ENCODE measurements at places on chromosomes 12 and 14. TPM values are rescaled to one million over a fixed set of nuclear protein-coding genes. Genes with fewer than 3 reads are reported as not detected.
A peak's percentile ranks its signal among the peaks of the same experiment; 100 is the strongest.

GRCh38 chr14:54724676-54725325 is 157.9 kb downstream of the SAMD4A start:
- no peak for DNase-seq
- H3K36me3 ChIP-seq = peaks cover 6% of the 10 kb centered on the region
- peaks cover 38% of the 10 kb centered on the region for H3K27me3 ChIP-seq
- H3K27ac ChIP-seq = no peak overlapping the region
- H3K4me3 ChIP-seq = no peak overlapping the region
- H3K4me1 ChIP-seq = peaks cover 7% of the 10 kb centered on the region

GRCh38 chr12:19191089-19191488 is 61.6 kb downstream of the PLEKHA5 start:
- H3K27ac ChIP-seq = no peak overlapping the region
- H3K4me3 ChIP-seq = no peak overlapping the region
- H3K27me3 ChIP-seq = peaks cover 5% of the 10 kb centered on the region
- H3K36me3 ChIP-seq = peaks cover 5% of the 10 kb centered on the region
- H3K4me1 ChIP-seq = peaks cover 4% of the 10 kb centered on the region
- DNase-seq = no peak

- H3K4me3 ChIP-seq = no peak overlapping the region
- DNase-seq = no peak
- no peak overlapping the region for H3K27ac ChIP-seq
- H3K27me3 ChIP-seq = peaks cover 12% of the 10 kb centered on the region
These were observed 104.5 kb upstream of the MED13L start for GRCh38 chr12:116381744-116382685.

- H3K27me3 ChIP-seq = peaks cover 39% of the 10 kb centered on the region
- DNase-seq = peak; percentile 43
- peaks cover 5% of the 10 kb centered on the region for H3K4me1 ChIP-seq
- no peaks in the 10 kb centered on the region for H3K36me3 ChIP-seq
- H3K4me3 ChIP-seq = no peak overlapping the region
These were observed 15.1 kb upstream of the PLEK2 start for GRCh38 chr14:67426983-67427606.

- H3K27me3 ChIP-seq = no peaks in the 10 kb centered on the region
- no peaks in the 10 kb centered on the region for H3K4me1 ChIP-seq
- H3K36me3 ChIP-seq = peaks cover 2% of the 10 kb centered on the region
- peak overlapping the region; percentile 92 for H3K27ac ChIP-seq
- H3K4me3 ChIP-seq = no peak overlapping the region
These were observed 41.7 kb downstream of the TRAFD1 start for GRCh38 chr12:112167031-112167461.

DNA sequence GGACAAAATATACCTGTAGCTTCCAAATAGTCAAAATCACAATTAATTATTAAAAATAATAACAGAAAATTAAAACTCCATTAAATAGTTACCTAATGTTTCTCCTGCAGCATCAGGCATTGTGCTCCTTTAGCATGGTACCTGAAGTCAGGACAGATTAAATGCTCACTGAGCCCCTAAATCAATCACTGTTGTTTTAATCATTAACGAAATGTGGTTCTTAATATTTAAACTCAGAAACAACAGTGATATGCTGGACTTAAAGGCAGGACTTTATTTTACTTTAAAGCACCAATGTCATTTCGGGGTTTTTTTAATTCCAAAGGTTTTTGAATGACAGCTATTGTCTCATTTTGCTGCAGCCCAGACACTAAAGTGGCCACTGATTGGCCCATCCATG is 2.0 kb upstream of the BMP4 start:
- H3K36me3 ChIP-seq = peaks cover 4% of the 10 kb centered on the region
- DNase-seq = no peak
- H3K4me1 ChIP-seq = peaks cover 23% of the 10 kb centered on the region

- H3K27me3 ChIP-seq = peaks cover 22% of the 10 kb centered on the region
- peaks cover 2% of the 10 kb centered on the region for H3K4me1 ChIP-seq
- no peaks in the 10 kb centered on the region for H3K36me3 ChIP-seq
- no peak for DNase-seq
- H3K27ac ChIP-seq = no peak overlapping the region
- no peak overlapping the region for H3K4me3 ChIP-seq
These were observed 307.2 kb downstream of the ATP23 start for GRCh38 chr12:58248599-58248998.

DNA sequence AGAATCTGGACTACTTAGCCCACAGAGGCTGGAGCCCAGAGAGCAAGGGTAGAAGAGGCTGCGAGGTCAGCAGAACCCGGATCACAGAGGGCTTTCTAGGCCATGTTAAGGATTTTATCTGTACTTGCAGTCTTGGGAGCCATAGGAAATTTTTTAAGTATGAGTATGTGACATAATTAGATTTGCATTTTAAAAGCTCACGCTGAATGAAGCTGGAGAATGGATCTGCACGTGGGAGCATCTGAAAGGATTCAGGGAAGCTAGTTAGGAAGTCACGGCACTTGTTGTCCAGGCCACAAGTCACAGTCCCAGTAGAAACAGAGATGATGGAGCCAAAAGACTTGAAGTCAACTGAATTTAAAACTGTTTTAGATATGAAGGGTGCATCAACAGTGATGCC is 14.1 kb downstream of the CORO1C start:
- no peak overlapping the region for H3K4me3 ChIP-seq
- DNase-seq = no peak
- H3K4me1 ChIP-seq = peaks cover 16% of the 10 kb centered on the region
- H3K36me3 ChIP-seq = peaks cover 2% of the 10 kb centered on the region
- H3K27me3 ChIP-seq = no peaks in the 10 kb centered on the region

DNA sequence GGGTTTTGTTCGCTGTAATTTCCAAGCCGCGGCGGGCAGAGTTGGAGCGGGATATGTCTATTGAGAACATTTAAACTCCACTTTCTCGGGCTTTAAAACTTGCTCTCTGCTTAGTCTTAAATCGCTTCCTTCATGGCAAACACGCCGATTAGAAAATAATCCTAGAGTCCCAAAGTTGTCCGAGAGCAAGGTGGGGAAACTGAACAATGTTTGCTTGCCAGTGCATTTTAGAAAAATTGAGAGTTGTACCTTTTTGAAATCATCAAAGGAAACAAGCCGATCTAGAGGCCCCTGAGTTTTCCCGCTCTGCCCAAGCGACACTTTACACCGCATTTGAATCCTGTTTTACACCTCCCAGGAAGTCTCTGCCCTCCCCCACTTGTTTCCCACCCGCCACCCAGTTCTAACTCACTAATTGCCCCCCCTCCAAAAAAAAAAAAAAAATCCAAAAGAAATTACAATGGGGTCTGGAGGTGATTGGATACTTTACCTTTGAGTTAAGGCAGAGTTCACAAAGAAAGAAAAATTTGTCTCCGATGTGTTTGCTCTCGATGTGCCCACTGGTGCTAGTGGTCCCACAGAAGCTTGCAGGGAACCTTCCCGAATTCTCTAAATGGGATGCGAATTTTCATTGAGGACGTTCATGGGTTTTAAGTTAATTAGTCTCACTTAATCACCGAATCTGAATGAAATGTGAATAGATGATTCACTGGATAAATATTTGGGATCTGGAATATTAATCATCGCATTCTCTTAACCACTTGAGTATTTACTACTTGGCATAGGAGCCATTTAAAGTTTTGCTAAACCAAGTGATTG is 2.3 kb downstream of the HMGA2 start:
- peaks cover 7% of the 10 kb centered on the region for H3K36me3 ChIP-seq
- peaks cover 6% of the 10 kb centered on the region for H3K4me1 ChIP-seq
- H3K27ac ChIP-seq = no peak overlapping the region
- H3K4me3 ChIP-seq = peak overlapping the region; percentile 62
- peaks cover 69% of the 10 kb centered on the region for H3K27me3 ChIP-seq

GRCh38 chr12:103880299-103881142 is 39.5 kb upstream of the NT5DC3 start:
- no peak for DNase-seq
- H3K36me3 ChIP-seq = no peaks in the 10 kb centered on the region
- peaks cover 26% of the 10 kb centered on the region for H3K4me1 ChIP-seq
- no peak overlapping the region for H3K4me3 ChIP-seq
- peak overlapping the region; percentile 92 for H3K27ac ChIP-seq

DNA sequence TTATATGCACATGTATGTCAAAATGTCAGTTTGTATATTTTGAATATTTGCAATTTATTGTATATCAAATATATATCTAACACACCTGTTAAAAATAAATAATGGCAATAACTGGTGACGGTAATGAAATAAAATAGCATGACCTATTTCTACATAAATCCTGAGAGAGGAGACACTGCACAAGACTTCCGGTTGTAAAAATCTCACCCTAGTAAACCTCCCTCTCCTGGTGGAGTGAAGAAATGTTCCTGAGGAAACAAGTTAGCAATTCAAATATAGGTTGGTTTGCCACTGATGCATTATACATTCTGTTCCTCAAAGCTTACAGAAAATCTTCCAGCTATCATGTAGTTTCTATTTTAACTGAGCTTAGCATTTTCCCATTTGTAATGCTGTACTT is 166.1 kb upstream of the SYT10 start:
- no peak overlapping the region for H3K27ac ChIP-seq
- H3K4me1 ChIP-seq = no peaks in the 10 kb centered on the region
- no peaks in the 10 kb centered on the region for H3K36me3 ChIP-seq
- no peak for DNase-seq
- H3K27me3 ChIP-seq = no peaks in the 10 kb centered on the region
- no peak overlapping the region for H3K4me3 ChIP-seq

GRCh38 chr14:57816568-57817284 is 49.2 kb downstream of the SLC35F4 start:
- no peak overlapping the region for H3K4me3 ChIP-seq
- no peaks in the 10 kb centered on the region for H3K4me1 ChIP-seq
- DNase-seq = no peak
- no peak overlapping the region for H3K27ac ChIP-seq
- no peaks in the 10 kb centered on the region for H3K36me3 ChIP-seq

GRCh38 chr14:100392356-100392755 is 69.2 kb downstream of the SLC25A47 start:
- no peak for DNase-seq
- H3K27me3 ChIP-seq = no peaks in the 10 kb centered on the region
- H3K4me1 ChIP-seq = peaks cover 37% of the 10 kb centered on the region
- no peak overlapping the region for H3K4me3 ChIP-seq

- no peaks in the 10 kb centered on the region for H3K36me3 ChIP-seq
- no peak overlapping the region for H3K4me3 ChIP-seq
- H3K27me3 ChIP-seq = no peaks in the 10 kb centered on the region
- H3K4me1 ChIP-seq = peaks cover 18% of the 10 kb centered on the region
- no peak overlapping the region for H3K27ac ChIP-seq
- DNase-seq = no peak
These were observed 81.5 kb downstream of the DPF3 start for GRCh38 chr14:72812292-72812851.

GRCh38 chr12:101480849-101481248 is 5.7 kb downstream of the SPIC start:
- no peaks in the 10 kb centered on the region for H3K36me3 ChIP-seq
- no peak overlapping the region for H3K4me3 ChIP-seq
- H3K27ac ChIP-seq = no peak overlapping the region
- H3K27me3 ChIP-seq = no peaks in the 10 kb centered on the region
- no peaks in the 10 kb centered on the region for H3K4me1 ChIP-seq
- DNase-seq = no peak

DNA sequence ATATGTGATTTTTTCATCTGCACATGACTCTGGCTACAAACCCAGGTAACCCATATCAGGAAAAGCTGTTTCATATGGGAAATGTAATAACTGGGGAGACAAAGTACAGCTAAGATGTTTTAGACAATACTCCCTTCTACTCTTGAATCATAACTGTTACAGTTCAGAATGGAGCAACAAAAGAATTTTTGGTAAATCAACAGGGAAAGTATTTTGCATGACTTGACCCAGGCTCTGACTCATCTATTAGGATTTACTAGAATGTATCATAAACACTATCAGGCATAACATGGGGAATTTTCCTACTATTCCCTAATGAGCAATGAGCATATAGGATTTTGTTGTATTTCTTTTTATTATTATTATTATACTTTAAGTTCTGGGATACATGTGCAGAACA is 553.0 kb downstream of the SLC16A7 start:
- H3K27me3 ChIP-seq = no peaks in the 10 kb centered on the region
- H3K27ac ChIP-seq = no peak overlapping the region
- DNase-seq = no peak
- no peak overlapping the region for H3K4me3 ChIP-seq
- no peaks in the 10 kb centered on the region for H3K4me1 ChIP-seq
- no peaks in the 10 kb centered on the region for H3K36me3 ChIP-seq

DNA sequence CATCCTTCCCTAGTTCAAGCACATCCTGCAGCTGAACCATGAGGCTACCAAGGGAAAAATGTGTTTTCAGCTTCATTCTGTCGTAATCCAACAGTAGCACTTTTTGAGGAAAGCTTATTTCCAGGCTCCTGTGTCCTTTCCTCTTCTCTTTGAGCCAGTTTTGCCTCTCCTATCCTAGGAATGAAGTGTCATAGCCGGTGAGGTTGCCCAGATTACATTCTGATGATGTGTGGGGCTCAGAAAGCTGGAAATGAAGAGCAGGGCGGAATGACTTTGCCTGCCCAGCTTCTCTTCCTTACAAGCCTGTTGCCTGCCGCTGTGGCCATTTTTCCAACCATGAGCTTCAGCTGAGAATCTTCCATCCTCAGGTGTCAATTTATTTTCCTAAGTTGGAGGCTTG is 381.8 kb downstream of the NUAK1 start:
- no peak overlapping the region for H3K27ac ChIP-seq
- no peaks in the 10 kb centered on the region for H3K27me3 ChIP-seq
- no peaks in the 10 kb centered on the region for H3K4me1 ChIP-seq
- H3K36me3 ChIP-seq = no peaks in the 10 kb centered on the region
- H3K4me3 ChIP-seq = no peak overlapping the region

DNA sequence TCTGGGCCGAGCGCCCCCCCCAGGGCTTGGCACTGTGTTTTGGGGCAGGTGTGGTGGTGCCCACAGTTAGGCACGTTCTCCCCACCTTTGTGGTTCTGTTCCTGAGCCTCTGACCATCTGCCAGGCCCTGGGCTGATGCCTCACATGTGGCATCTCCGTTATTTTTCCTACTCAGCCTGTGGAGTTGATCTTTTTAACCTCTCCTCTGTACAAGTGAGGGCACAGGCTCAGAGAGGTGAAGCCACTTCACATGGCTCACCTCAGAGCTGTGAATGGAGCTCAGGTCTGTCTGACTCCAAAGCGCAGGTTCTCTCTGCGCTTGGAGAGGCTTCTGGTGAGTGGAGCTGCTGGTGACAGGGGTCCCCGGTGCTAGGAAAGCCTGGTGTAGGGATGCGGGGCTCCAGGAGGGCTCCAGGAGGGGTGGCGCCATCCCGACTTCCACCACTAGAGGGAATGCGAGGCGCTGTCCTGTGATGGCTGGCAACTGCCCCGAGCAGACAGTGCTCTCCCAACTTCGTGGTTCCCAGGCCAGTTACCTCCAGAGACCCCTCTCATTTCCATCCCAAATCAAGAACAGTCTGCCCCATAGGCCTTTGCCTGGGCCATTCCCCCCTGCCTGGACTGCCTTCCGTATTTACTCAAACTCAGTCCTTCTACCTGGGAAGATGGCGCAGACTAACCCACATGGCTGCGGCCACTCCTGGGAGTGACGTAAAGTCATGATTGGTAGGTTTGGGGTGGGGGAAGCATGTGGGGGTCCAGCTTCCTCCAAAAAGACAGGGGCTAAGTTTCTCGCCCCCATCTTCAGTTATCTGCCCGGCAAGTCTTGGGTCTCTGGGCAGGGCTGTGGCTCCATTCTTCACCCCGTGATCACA is 9.9 kb downstream of the BCL7A start:
- no peaks in the 10 kb centered on the region for H3K36me3 ChIP-seq
- no peaks in the 10 kb centered on the region for H3K27me3 ChIP-seq
- H3K27ac ChIP-seq = no peak overlapping the region

GRCh38 chr12:123801573-123802178 is 39.6 kb downstream of the DNAH10 start:
- DNase-seq = no peak
- H3K4me1 ChIP-seq = peaks cover 2% of the 10 kb centered on the region
- H3K36me3 ChIP-seq = no peaks in the 10 kb centered on the region
- H3K27ac ChIP-seq = no peak overlapping the region
- peaks cover 36% of the 10 kb centered on the region for H3K27me3 ChIP-seq

The CNOT2 gene
- 120 TPM for total RNA-seq

The PLCZ1 gene
- total RNA-seq = not detected

The C1S gene
- 2.9 TPM for total RNA-seq

The ANKRD33 gene
- total RNA-seq = not detected

The FAM216A gene
- 3.5 TPM for total RNA-seq

The C12orf56 gene
- 0.17 TPM for total RNA-seq

The LGR5 gene
- total RNA-seq = not detected
